ENCODE measurements at places on chromosomes 5 and 9.
A peak's percentile ranks its signal among the peaks of the same experiment; 100 is the strongest.

DNA sequence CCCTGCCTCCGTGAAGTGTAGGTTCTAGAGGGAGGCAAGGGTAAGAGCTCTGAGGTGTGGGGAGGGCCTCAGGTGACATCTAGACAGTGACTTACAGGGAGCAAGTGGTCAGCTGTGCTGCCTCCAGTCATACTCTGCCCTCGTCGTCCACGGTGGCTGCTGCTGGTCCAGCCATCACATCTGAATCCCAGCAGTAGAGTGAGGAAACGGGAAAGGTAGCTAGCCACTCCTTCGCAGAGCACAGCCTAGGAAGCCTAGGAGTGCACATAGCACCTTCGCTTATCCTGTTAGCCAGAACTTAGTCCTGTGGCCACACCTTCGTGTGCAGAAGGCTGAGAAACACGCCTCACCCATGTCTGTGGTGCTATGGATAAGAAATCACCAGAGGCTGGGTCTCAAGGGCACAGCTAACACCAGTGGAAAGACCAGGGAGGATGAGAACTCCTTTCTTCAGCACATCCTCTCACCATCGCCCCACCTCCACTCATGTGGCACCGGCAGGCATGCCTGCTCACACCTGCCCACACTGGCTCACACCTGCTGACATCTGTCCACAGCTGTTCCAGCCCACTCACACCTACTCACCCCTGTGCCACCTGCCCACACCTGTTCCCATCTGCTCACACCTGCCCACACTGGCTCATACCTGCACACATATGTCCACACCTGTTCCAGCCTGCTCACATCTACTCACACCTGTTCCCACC is 44.5 kb upstream of the SLC6A19 start:
- no peak for DNase-seq

DNA sequence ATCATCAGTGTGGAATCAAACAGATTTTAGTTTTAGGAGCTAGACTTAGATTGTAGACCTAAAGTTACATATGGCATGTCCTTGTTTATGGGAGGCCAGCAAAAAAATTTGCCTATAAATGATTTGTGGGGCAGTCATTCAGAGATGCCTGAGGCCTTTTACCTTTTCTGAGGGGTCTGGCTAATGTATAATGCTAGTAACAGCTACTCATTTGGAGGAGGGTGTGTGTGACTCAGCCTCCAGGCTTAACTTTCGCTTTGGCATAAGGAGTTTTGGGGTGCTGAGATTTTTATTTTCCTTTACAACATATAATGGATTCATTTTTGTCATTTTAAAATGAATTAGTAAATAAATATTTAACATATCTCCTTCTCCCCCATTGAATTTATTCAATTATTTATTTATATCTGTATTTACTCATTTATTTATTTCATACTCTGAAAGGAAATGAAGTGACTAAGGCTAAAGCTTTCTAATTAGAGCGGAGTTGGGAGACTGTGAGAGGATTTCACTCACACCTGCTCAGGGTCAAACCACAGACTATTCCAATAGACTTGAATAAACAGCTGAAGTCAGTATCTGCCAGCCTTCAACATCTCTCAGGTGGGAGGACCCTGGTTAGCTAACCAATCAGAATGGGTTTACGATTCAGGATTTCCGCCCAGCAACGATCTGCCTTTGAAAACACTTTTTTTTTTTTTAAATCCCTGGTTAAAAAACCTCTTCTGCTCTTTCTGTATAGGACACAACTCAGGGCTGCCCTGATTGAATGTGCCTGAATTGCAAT is 487.5 kb upstream of the SGCD start:
- DNase-seq: no peak

DNA sequence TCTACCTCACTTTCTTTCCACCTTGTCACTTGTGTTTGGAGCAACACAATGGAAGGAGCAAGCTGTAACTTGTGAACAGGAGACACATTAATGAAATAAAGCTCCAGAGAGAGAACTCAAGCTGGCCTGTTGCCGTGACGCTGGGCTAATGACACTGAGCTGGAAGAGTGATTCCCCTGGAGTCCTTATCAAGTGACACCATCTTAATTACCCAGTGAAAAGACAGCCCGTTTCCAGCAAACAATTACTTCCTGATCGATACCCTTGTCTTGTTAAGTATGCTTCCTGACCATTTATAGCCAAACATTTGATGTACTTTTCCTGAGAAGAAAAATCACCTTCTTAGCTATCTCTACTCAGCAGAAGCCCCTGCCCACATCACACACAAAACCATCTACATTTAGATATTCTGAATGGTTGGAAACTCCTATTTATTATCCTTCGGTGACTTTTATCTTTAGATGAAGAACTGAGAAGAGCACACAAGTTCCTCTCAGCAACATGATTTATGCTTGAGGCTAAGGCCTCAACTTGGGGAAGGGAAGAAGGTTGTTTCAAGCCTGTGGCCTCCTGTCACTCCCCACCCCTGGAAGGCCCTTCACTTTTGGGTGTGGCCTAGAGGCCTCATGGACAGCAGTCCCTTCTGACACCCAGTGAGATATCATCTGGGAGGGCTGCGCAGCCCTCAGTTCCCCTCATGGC is 34.1 kb downstream of the CRHBP start:
- no peak for DNase-seq

DNA sequence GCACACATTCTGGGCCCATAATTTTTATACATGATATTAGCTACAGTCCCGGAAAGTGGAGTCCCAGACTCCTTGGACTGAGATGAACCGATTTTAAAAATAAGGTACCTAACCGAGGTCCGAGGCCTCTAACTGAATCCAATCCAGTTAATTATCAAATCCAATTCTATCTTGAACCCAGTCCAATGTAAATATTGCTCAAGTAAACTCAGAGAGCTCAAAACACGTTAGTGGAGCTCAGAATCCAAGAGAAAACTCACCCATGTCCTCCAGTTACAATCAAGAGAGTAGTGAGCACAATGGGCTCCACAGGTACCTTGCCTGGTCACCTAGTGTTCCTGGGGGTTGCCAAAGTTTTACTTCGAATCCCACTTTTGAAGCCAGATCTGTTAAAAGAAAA is 37.9 kb upstream of the DIRAS2 start:
- no peak for DNase-seq

- DNase-seq: no peak
Measured at GRCh38 chr5:124948062-124948753, 201.8 kb upstream of the ZNF608 start.

DNA sequence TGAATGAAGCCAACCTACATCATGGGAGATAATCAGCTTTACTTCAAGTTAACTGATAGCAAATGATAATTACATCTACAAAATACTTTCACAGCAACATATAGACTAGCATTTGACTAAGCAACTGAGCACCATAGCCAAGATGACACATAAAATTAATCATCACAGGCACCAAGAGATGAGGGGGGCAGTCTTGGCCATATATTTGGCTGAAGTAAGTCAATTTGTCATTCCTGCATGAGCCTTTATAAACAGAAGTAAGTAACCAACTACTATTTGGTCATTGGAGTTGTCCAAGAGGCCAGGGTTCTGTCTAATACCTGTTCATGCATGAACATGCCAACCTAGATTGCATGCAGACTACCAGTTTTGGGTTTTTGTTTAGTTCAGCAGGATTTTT is 53.6 kb downstream of the PDCD1LG2 start:
- no peak for DNase-seq

- no peak for DNase-seq
Measured at GRCh38 chr5:66994790-66995189, 201.8 kb downstream of the CD180 start.

- DNase-seq: no peak
Measured at GRCh38 chr5:67092535-67092934, 104.1 kb downstream of the CD180 start.

DNA sequence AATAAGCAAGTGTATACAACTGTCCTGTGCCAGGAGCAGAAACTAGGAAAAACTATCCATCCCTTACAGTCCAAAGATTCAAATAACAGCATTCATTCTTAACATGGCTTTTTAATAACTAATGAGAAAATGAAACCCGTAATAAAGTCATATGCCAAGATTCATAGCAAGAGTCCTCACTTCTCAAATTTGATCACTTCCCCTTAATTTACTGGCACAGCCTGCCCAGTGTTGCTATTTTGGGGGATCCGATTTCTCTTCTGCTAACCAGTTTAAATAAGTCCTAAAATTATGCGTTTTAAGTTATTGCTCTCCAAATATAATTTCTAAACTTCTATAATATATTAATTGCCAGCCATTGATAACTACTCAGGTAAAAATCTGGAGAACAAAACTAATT is 177.0 kb upstream of the PTGER4 start:
- no peak for DNase-seq

GRCh38 chr9:132792547-132792946 is 85.5 kb downstream of the AK8 start:
- no peak for DNase-seq

DNA sequence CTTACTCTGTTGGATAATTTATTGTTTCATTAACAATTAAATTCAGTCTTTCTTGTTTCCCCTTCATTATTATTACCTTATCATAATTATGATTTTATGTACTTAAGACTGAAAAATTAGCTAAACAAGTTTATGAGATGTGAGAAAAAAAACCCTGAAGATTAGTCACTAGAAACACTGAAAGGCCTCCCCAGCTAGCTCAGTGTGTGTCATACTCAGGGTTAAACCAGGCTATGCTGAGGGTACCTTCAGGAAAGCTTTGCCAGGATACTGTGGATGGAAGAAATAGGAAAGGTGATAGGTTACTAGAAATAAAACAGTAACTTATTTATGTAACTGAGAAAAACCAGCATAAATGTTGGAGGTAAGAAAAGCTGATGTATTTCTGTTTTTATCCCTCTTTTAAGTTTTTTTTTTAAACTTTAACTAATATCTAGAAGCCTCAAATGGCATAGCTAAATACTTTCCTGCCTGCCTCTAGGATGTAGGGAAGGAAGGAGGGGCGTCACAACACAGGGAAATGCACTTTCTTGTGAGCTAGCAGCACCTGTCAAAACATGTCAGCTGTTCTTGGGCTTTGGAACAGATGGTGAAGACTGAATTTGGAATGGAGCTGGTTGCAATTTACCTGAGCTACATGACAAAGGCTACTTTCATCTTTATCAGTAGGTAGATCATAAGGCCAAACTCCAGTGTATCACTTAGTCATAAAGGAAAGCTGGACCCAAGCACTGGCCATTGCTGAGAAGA is 24.2 kb downstream of the NMRK1 start:
- DNase-seq: no peak

DNA sequence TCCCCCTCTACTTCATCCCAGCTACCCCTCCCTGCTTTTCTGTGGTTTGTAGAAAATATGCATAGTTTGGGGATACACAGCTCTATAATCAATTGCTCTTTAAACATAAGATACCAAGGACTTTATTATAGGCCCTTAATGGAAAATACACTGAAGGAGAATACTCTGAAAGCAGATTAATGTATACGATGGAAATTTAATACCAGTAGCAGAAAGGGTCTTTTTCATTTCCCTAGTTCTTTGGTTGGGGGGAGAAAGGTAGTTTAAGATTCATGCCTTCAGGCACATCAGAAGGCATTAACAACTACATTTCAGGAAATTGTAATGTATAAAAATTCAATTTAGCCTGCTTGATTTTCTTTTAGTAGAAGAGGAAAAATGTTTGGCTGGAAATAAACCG is 452.9 kb upstream of the ZNF608 start:
- DNase-seq: no peak

DNA sequence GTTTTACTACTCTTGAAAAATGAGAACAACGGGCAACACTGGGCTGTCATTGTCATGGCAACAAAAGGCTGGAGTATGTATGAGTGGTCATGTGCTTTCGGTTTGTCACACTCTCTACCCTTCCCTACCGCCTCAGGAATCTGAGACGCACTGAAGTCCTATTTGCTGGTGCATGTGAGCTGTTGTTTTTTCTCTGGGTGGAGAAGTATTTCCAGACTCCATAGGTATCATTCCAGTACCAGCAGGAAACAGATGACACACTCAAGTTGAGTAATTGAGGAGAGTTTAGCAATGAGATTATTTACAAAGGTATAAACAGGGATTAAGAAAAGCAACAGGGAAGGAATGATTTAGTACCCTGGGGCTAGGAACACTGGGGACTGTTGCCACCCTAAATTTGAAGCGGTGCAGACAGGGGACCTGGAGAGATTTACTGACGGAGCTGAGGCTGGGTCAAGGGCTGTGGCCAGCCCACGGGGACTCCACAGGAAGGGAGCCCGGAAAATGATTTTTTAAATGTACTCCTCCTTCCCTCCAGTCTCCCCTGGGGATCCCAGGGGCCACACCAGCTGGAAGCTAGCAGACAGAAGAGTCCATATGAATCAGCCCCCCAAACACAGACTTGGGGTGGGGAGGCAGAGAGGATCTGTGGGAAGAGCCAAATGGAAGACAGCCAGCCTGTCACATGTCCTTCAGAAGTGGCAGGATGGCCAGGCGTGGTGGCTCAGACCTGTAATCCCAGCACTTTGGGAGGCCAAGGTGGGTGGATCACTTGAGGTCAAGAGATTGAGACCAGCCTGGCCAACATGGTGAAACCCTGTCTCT is 13.2 kb upstream of the ZBTB43 start:
- DNase-seq: peak; percentile 64

- no peak for DNase-seq
Measured at GRCh38 chr5:170217831-170218230, 15.0 kb upstream of the C5orf58 start.

DNA sequence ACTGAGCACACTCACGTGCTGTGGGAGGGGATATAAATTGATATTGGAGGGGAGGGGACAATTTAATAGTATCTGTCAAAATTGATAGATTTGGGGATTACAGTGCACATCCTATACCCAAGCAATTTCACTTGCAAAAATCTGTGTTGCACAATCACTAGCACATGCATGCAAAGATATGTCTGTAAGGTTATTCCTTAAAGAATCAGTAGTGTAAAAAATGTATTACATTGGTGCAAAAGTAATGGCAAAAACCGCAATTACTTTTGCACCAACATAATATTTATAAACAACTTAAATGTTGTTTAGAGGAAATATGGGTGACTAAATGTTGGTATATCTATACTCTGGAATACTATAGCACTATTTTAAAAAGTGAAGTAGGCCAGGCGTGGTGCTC is 108.7 kb downstream of the LHX2 start:
- no peak for DNase-seq

GRCh38 chr9:100591139-100591538 is 13.3 kb downstream of the CAVIN4 start:
- no peak for DNase-seq

DNA sequence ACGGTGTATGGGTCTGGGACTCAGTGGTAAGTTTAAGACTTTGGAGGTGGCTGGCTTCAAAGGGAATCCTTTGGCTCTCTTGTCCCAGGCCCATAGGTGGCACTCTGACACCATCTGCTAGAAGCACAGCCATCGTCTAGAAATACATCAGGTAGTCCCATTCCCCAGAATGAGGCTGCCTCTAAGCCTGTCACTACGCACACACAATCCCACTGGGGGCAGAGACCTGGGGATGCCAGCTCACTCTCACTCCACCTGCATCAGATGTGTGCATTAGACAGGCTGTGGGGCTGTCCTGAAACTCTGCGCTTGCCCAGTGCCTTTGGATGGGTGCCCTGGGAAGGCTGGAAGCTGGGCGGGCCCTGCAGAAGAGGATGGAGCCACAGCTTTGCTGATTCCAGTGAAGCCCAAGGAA is 127.5 kb upstream of the PANK3 start:
- DNase-seq: no peak

Data from AG09309 (cell line).